ENCODE measurements at places on chromosomes 3 and 15.
A peak's percentile ranks its signal among the peaks of the same experiment; 100 is the strongest.

DNA sequence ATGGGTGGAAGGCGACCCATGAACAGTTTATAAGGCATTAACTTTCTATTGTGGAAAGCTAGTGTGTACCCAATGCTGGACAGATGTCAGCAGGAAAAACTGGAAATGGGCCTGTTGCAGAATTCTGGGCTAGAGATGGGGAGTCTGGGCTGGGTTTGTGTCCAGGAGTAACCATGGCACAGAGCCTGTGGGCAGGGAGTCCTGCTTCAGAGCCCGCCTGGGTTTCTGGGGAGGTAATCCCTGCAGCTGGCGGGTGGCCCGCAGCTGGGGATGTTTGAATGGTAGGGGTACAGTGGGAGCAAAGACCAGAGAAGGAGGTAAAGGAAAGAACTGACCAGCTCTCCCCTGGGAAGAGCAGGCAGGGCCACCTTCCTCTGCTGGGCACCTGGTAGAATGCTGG is 25.7 kb downstream of the ACAA1 start:
- no peak for DNase-seq

DNA sequence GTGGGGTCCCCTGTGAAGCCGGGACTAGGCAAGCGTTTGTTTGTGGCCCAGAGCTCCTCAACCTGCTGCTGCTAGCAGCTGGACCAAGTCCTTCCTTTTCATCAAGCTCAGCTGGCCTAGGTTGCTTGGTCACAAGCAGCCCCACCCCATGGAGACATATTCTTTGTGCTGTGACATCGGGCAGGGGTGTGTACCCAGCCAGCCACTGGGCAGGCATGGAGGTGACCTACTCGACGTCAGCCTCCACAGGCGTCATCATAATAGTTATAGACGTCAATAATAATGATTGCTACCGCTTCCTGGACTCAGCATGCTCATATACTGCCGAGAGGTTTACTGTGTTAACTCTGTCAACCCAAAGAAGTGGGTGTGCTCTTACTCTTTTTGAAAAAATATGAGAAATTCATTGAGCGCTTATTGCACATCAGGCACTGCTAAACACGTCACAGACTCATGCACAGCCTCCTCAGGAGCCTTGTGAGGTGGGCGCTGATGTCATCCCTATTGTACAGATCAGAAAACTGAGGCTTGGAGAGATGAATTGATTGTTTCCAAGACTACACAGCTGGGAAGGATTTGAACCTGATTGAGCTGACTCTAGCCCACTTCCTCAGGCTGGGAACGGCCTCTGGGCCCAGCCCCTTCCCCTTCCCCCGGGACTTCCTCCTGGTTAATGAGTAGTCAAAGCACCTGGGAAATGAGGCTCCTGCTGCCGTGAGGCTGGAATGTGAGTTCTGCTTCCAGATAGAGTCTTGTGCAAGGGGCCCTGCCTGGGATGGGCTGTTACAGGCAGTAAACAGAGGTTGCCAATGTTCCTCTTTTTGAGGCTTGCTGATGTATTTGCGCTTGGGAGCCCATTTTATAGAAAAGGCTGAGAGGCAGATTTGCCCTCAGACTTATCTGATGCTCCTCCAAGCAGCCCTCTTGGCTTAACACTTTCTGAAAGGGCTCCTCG is 16.2 kb downstream of the SLC6A6 start:
- peak; percentile 43 for DNase-seq

DNA sequence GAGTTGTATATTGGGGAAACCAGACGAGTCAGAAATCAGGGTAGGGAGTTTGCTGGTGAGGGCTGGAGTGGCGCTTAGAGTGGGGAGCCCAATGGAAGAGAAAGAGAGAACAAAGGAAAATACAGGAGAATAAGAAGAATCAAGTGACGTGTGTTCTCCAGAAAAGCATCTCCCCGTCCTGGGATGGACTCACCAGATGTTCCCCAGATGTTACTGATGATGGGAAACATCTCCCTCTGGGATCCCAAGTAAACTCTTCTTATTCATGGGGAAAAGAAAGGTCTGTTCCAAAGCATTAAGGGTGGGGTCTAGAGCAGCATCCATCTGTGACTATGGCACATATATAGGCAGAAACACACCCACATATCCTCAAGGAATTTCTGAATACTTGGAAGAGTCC is 3.0 kb upstream of the CSRNP1 start:
- DNase-seq: no peak

GRCh38 chr3:156681002-156681401 is 6.6 kb downstream of the TIPARP start:
- no peak for DNase-seq

- no peak for DNase-seq
These were observed 421.1 kb downstream of the PLOD2 start for GRCh38 chr3:145739926-145740325.

GRCh38 chr15:76252249-76252648 is 59.0 kb downstream of the ETFA start:
- no peak for DNase-seq

- DNase-seq: no peak
These were observed 238.1 kb upstream of the SETMAR start for GRCh38 chr3:4065085-4065484.

- DNase-seq: no peak
These were observed 57.7 kb downstream of the PXYLP1 start for GRCh38 chr3:141289228-141289772.

- no peak for DNase-seq
These were observed 16.6 kb downstream of the SSUH2 start for GRCh38 chr3:8627949-8628348.

- no peak for DNase-seq
These were observed 226.6 kb downstream of the DPH6 start for GRCh38 chr15:35319354-35319753.

GRCh38 chr3:2452249-2452648 is 353.6 kb downstream of the CNTN4 start:
- DNase-seq: no peak

GRCh38 chr3:4043867-4044575 is 244.8 kb downstream of the LRRN1 start:
- no peak for DNase-seq

DNA sequence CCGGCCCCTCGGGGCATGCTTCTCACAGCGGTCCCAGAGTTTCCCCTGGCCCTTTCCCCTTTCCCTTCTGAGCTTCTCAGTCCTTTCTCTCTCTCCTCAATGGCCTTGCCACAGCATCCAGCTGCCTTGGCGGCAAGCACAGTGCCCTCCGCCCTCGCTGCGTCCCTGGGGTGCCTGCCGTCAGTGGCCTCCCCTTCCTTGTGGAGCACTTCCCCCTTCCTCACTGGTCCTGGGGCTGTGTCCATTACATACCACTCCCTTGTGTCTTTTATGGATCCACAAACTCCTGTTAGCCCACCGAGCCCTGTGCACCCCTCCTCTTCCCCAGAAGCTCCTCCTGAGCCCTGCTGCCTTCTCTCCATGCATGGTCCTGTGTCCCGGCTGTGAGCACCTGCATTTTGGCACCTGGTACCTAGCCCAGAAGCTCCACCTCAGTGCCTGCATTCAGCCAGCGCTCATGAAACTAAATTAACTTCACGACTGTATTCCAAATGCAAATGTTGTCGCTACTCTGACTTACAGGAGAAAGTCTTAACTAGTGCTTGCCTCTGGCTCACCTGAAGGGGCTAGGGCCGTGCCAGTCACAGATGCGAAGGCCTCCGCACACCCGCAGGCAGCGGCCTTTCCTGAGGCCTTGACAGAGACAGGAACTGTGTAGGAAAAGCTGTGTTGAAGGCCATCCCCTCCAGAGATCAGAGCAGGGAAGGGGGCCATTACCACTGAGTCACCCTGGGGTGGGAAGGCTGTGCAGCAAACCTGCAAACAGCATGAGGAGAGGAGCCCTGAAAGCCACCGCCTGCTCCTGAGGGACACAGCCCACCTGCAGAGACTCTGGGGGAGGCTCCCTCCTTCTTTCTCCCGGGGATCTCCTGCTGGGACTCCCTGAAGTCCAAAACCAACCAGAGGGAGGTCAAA is 19.1 kb upstream of the KLF13 start:
- DNase-seq: no peak

DNA sequence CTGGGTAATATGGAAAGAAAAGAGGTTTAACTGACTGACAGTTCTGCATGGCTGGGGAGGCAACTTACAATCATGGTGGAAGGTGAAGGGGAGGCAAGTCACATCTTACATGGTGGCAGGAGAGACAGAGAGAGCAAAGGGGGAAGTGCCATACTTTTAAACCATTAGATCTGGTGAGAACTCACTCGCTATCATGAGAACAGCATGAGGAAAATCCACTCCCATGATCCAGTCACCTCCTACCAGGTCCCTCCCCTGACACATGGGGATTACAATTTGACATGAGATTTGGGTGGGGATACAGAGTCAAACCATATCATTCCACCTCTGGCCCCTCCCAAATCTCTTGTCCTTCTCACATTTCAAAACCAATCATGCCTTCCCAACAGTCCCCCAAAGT is 16.0 kb upstream of the ACOX2 start:
- no peak for DNase-seq

DNA sequence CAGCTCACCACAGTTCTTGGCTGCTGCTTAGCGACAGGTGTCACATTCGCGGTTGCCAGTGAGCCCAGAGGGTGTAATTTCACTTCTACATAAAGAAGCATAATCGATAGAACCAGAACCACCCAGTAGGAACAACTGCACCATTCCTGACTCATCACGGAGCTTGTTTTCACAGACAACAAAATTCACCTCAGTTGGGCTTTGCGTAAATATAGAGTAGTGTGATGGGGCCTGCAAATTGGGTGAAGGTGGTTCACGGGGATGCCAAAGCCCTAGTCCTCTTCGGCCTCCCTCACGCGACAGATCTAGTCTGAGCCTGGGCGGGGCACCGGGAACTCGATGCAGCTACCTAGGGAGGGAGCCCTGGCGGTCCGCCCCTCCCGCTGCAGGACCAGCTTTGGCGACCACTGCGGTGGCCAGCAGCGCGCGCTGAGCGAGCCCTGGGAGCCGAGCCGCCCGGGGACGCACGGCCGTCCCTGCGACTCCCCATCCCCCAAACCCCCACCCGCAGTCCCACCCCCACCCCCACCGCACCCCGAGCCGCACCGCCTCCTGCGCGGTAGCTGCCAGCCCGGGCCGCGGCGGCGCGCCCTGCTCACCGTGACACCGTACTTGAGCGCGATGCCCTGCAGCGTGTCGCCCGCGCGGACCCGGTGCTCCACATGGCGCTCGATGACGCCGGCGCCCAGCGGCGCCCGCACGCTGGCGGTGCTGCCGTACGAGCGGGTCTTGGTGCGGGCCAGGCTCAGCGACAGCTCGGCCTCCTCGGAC is 519 bp downstream of the LYSMD2 start:
- no peak for DNase-seq

DNA sequence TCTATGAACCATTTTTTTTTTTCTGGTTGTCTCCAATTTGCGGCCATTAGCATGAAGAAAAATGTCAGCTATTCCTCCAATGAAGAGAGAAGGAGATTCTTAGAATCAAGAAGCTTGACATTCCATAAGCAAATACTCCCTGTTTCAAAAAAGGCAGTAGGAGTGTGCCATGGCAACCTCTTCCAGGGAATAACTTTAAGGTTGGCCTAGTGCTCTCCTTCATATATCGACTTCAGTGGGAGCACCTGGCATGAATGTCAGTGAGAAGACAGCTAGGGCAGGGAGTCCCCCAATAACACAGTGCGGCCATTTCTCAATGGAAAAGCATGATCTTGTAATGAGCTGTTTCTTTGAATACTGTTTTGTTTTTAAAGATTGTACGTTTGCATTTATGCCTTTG is 493.0 kb upstream of the ATP11B start:
- no peak for DNase-seq

GRCh38 chr15:72724028-72724427 is 38.0 kb downstream of the BBS4 start:
- no peak for DNase-seq

DNA sequence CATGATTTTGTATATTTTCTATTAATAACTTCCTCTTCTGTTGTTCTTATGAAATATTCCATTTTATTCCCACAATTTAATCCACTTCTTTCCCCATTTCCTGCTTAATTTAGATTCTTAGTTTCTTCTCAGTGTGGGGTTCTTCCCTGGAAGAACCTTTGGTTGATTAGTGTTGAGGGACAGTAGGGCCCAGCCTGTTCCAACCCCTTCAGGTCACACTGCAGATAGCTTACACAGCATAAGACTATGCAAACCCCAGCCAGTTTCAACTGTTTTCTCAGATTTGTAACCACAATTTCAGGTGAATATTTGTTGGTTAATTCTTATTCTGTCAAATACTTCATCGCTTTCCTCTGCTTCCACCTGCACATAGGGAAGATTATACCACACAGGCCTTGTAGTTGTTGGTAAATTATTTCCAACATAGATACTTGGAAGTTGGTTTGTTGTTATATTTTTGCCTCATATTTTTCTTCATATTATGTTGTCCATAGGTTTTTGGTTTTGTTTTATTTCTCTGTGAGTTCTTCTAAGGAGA is 34.7 kb downstream of the AADACL2 start:
- DNase-seq: no peak

DNA sequence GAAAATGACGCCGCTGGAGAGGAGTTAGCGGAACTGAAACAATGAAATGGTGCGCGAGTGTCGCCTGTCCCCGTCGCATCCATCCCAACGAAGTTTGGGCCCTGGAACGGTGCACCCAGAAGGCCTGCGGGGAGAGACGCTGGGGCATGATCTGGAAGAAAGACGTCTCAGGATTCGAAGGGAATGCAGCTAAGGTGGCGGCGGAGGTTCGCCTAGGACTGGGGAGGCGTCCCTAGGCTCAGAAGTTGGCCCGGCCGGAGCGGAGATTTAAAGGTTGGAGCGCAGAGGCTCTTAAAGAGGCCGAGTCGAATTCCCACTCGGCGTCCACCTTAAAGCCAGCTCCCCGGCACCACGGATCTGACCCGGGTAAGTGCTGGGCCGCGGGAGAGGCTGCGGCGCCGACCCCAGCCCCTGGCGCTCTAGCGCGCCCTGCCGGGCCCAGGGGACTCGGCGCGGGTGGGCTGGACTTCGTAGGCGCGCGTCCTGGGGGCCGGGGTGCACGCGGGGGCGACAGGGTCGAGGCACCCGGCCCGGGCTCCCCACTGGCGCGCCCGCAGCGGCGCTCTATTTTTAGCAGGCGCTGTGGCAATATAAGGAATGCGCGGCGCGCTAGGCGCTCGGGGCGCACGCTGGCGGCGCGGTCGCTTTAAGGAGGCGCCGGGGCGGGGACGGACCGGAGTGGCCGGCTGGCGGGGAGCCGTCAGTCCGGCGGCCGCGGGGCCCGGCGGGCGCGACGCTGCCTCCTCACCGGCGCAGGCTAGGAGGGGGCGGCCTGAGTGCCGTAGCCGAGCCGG is at the start of gene MRAS:
Gene MRAS, plus strand, starts transcription at position 620 of the 794 bp plus-strand sequence. CDS start 24,305 bp downstream, outside the sequence.
- DNase-seq: no peak

DNA sequence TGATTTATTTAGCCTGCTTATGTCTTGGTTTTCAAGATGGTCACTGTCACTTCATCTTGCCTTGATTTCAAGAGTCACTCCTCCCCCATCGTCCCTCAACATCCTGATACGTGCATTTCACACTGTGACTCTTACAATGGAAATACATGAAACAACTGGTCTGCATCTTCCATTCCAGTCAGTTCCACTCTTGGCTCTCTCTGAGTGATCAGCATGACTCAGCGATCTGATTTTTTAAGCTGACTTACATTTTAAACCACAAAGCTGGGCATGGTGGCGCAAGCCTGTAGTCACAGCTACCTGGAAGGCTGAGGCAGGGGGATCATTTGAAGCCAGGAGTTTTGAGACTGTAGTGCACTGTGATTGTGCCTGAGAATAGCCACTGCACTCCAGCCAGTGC is 271.2 kb upstream of the ROPN1 start:
- DNase-seq: no peak

Measured in GDM1 (cell line).